ENCODE measurements at places on chromosomes 11 and 22.
A peak's percentile ranks its signal among the peaks of the same experiment; 100 is the strongest.

DNA sequence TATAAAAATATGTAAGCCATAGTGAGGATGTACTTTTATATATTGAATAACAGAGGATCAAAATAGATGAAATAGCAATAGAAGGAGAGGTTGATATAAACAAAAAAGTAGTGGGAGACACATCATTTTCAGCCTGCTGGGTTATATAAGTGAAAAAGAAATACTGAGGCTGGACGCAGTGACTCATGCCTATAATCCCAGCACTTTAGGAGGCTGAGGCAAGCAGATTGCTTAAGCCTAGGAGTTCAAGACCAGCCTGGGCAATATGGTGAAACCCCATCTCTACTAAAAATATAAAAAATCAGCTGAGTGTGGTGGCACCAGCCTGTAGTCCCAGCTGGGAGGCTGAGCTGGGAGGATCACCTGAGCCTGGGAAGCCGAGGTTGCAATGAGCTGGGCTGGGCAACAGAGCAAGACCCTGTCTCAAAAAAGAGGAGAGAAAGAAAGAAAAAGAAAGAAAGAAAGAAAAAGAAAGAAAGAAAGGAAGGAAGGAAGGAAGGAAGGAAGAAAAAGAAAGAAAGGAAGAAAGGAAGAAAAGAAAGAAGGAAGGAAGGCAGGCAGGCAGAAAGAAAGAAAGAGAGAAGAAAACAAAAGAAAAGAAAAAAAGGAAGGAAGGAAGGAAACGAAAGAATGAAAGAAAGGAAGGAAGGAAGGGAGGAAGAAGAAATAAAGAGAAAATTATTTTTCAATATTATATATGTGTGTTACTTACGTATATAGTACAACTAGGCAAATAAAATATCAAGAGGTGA is 7.0 kb upstream of the P2RY2 start:
- DNase-seq = no peak

DNA sequence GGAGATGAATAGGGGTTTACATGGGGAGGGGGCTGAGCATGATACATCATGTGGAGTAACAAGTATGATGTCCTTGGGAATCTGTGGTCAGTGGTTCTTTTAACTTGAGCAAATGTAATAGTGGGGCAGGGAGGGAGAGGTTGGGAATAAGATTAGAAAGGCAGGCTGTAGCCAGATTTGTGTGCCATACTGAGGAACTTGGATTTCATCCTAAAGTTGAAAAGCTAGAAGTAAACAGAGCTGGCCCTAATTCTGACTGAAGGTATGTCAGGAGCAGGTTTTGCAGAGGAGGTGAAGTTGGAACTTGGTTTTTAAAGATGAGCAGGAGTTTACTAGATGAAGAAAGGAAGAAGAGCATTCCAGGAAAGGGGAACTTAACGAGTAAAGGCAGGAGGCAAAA is 108.3 kb upstream of the RRM1 start:
- DNase-seq = no peak

DNA sequence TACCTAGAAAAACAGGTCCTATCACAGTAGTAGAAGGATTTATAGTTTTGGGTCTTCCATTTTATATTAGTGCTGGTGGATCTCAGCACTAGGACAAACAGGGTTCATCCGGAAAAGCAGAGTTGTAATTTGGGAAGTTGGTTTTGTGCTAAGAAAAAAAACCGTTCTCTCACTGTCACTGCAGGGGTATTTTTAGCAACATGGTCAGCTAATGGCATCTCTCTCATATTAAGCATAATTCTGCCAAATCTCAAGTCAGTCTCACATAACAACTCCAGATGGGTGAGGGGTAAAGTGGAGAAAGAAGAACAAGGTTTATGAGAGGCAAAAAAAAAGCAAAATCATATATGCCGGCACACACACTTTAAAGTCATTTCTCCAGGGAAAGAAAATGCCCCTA is 51.6 kb upstream of the GDPD4 start:
- no peak for DNase-seq

DNA sequence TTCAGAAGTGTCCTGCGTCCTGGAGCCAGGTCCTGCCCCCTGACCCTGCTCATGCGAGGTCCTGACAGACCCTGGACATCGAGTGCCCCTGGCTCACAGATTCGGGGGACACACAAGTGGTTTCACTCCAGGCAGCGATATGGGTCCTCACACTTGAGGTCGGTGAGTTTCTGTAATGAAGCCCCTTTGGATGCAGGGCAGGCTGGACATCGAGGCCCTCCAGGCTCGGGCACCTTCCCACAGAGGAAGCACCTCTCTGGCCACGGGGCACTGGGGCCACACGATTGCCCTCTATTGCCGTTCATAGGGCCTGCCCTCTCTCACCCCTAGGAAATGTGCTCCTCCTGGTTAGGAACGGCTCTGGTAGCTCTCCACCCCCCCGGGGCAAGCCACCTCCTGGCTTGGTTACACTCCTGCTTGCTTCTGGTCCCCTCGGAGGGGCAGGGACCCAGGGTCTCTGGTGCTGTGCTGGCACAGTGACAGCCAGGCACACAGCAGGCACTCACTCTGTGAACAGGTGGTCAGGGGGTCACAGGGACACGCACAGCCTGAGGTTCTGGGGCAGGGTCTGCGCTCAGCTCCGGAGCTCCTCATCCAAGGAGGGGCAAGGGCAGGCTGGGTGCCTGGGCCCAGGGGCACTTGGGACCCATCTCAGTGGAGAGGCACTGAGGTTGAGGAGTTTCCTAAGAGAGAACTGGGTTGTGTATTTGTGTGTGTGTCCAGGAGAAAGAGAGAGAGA is 907.7 kb downstream of the BRD1 start:
- no peak for DNase-seq

- DNase-seq = no peak
Observed at GRCh38 chr11:93921695-93922468, 71.5 kb upstream of the VSTM5 start.

GRCh38 chr22:38138961-38139360 is 28.5 kb upstream of the BAIAP2L2 start:
- DNase-seq = no peak

DNA sequence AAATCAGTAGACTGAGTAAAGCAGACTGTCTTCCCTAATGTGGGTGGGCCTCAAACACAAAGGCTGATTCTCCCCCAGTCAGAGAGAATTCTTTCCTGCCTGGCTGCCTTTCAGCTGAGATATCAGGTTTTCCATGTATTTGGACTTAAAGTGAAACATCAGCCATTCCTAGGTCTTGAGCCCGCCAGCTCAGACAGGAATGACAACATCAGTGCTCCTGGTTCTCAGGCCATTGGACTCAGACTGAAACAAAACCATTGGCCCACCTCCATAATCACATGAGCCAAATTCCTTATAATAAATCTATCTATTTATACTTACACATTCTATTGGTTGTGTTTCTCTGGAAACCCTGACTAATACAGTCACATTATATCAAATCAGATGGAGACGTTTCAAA is 56.7 kb upstream of the CLPB start:
- DNase-seq = no peak

GRCh38 chr22:45676024-45676423 is 4.4 kb downstream of the ATXN10 start:
- DNase-seq = no peak

GRCh38 chr11:11243590-11244469 is 109.2 kb downstream of the CSNK2A3 start:
- DNase-seq = peak; percentile 15

- no peak for DNase-seq
Observed at GRCh38 chr22:23225724-23226496, 45.6 kb downstream of the BCR start.

DNA sequence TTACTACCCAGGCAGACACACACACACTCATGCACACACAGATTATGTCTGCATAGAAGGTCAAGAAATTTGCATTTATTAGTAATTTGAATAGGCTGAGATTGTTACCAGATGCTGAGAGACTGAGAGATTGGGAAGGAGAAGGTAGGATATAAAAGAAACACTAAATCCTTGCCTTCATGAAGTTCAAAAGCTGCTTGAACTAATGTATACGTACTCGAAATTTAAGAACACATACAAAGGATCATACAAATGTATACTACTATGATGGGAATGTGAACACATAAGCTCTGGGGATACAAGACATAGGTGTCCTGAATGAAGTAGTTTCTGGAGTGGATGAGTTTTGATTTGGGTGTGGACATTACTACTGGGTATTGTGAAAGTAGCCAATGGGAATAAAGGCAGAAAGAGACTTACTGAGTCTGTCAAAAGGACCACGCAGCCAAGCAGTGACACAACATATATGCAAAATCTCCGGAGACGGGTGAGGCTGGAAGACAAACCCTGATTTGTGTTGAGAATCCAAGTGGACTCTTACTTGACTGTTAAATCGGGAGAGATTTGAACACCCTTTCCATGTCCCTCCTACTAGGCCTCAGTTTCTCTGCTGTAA is 7.3 kb upstream of the PKNOX2 start:
- no peak for DNase-seq

DNA sequence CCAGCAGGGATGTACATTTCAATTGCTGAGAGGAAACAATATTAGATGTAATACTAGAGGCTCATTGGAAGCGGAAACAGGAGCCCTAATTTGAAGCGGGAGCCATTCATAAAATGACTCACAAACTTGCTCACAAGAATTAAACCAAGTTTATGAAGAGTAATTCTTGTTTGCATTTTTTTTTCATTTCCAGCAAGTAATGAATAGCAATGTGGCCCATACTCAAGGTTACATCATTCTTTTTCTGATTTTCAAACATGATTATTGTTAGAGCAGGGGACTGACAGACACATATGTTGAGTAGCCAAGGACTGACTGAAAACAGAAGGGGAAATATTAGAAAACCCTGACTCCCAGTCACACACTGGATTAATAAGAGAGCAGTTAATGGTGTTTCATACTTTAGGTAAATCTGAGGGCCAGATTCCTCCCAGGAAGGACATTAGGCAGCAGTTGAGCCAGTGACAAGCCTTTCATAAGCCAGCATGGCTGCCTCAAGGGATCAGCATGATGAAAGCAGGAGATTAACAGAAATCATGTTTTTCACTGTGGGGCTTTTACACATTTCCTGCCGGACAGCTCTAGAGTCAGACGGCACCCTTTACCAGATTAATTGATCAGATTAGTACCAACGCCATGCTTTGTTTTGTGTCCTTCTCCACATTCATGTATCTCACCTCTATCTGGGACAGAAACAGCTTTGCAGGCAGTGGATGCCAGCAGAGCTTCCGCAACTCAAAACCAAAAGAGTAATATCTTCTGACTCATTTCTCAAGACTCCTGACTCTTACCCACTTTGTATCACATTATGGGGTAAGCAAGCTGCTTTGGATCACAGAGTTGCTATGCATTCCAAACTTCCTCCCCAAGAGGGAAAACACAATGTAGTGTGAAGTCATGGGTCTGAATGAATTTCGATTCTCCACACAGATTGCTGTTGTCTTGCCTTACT is 831.6 kb downstream of the KCNA4 start:
- no peak for DNase-seq

GRCh38 chr11:60857378-60858232 is 1.9 kb upstream of the PTGDR2 start:
- no peak for DNase-seq

DNA sequence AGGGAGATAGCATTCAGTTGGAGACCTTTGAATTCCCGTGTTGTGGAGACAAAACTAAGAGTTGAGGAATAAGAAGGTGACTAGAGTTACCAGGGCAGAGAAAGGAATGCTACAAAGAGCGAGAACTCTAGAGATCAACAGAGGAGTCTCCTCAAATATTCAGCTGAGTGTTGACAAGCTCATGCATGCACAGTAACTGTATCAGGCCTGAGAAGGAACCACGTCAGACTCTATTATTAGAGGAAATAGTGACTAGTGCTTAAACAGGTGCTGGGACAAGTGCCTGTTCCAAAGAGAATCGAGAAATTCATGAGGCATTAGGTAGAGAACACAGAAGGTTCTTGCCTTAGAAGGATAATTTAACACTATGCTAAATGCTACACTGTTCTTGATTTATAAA is 333.8 kb upstream of the CHORDC1 start:
- no peak for DNase-seq

DNA sequence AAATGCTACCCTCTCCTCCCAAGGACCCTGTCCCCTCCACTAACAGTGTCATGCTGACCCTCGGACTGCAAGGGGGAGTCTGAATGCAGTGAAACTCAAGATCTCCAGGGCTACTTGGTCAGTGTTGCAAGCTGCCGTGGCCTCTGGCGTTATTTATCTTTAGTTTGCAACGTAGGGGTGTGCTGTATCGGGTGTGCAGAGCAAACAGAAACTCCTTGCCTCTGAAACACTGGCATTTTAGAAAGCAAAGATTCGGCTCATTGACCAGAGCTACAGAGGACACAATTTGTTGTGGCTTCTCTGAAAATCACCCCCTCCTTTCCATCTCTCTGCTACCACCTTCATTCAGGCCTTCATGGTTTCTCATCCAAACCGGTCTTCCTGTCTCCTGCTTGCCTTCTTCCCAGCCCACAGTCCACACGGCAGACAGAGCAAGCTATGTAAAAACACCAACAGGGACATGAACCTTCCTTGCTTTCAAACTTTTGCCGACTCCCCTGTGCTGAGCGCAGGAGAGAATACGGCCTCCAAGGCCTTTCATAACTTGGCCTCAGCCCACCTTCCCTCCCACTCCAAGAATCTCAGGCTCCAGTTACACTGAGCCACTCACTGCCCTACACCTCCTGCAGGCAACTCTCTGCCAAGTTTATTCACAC is 14.9 kb downstream of the FZD4 start:
- DNase-seq = no peak

GRCh38 chr22:45673482-45674175 is 2.0 kb downstream of the ATXN10 start:
- DNase-seq = no peak

DNA sequence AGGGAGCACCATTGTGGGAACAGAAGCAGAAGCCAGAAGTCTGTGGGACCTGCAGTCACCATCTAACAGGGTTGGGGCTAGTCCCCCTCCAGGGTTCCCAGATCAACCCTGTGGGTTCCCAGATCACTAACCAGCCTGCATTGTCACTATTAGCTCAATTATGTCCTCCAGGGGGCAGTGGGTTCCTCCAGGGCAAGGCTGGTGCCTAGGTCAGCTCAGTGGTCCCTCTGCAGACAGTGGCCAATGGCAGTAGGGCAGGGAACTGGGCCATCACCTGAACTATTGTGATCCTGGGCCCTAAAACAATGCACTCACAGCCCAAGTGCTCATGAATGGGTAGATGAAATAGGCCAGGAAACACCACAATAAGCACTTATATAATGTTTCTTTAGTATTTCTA is 18.8 kb upstream of the PRSS23 start:
- no peak for DNase-seq

DNA sequence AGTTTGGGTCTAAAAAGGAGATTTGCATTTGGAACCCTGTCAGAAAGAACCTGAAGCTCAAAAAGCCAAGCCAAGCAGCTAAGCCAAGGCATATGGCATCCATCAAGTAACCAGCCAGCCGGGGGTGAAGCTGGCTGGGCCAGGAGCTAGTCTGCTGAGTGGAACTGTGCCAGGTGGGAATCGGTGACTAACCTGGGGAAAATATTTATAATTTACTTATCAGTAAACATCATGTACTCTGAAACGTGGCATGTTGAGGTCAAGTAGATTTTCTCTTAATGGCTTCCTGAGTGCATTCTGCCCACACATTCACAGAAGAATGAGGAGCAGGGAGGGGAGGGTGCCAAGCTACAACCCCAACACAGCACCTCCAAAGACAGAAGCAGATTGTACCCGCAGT is 70.5 kb upstream of the SESN3 start:
- no peak for DNase-seq

GRCh38 chr22:39661842-39662685 is 91.5 kb downstream of the CACNA1I start:
- peak; percentile 66 for DNase-seq
